ENCODE measurements at places on chromosomes 3 and 15.

DNA sequence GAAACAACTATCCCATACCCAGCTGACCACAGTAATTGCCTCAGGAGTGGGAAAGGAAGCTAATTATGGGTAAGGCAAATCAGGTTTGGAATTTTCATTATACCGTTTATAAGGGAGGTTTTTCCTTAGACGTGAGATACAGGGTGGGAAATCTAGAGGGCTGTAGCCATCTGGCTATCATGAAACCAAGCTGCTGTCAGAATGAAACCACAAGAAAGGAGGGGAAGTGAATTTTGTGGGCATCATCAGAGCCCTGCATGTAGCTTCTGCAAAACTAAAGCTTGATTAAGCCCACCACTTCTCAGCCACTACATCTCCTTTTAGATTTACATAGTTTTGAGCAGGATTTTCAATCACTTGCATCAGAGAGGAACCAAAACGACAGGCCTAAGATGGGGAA is 893.5 kb downstream of the TUSC7 start:
- DNase-seq = no peak

DNA sequence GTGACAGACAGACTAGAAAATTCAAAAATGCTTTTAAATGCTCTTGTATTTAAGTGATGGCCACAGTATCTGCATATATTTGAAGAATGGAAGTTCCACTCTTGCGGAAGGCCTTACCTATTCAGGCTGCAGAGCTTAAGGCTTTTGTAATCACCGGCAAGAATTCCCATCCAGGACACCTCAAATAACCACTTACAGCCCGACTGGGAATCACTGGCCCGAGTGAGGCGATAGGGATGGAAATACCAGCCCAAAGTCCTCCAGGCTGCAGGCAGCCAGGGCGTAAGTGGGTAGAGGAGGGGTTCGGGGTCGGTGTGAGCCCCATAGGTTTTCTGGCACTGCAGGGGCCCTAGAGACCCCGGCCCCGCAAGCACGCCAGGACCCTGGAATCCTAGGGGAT is 9.5 kb downstream of the CMTM7 start:
- DNase-seq = peak; percentile 17

DNA sequence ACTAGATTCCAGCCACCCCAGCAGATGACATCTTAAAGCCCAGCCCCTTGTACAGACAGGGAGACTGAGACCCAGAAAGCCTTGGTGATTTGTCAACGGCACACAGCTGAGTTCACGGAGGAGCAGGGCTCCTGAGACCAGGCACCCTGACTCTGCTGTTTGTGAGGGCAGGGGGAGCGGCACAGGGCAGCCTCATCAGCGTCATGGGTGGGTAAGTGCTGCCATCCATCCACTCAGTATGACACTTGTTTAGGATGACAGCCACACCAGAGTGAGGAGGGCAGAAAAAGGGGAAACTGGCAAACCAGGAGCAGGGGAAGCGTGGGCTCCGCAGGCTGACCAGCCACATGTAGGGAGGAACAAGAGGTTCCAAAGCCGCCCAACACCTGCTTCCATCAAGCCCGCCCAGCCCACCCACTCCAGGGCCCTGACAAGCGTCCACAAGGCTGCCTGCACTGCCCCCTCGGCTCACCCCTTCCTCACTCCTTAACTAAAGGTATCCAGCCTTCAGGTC is 19.9 kb downstream of the RBPMS2 start:
- DNase-seq = no peak

GRCh38 chr3:53078656-53079055 is 32.8 kb upstream of the SFMBT1 start:
- DNase-seq = no peak

DNA sequence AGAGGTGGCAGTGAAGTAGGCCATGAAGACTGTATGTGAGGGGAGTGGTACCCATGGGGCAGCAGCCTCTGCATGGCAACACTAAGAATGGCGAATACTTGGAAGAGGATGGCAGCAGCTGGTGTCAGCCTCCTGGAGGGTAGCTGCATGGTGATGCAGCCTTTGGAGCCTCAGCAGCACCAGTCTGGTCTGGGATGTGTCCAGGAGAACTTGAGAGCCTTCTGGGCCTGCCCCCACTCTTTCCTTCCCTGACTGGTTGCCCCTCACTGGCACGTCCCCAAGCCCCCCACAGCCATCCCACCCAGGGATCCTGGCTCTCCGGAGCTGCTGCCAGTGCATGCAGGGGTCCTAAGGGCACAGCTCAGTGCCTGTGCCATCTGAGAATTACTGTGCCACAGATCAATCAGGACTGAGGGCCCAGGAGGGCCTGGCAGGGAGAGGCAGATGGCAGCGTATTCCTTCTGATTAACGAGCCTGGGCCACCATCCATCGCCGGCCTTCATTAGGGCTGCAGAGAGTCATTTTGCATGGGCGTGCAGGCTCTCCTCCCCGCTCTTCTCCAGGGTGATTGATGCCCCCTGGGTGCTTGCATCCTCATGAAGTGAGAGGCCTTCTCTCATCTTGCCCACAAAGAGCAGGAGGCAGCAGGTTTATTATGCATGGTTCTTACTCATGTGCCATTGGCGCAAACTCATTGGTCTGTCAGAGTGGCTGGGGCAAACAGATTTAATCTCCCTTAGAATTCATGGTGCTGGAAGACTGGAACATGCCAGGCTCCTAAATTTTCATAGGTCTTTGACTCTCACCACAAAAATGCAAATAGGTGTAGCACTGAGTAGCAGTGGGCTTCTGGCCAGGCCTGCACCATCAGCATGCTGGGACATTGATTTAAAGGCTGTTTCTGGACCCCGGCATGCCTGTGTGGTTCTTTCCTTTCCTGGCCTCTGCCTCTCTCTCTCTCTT is 116.8 kb downstream of the EPHB1 start:
- no peak for DNase-seq

GRCh38 chr3:41328926-41329325 is 129.6 kb downstream of the CTNNB1 start:
- DNase-seq = no peak

DNA sequence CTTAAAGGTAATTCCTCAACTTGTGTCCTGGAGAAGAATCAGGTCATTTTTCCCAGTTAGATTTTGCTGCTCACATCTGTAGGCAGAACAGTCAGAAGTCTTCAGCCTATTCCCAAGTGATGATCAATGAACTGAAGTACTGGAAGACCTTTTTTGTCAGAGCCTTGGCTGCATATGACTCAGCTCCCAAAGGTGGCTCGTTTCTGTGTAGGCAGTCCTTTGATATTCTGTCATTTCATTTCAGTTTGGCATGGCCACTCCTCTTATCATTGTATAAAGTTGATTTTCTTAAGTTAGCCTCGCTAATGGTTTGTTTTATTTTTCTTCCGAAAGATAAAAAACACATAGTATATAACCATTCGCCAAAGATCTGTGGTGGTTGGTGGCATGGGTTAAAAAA is 90.7 kb downstream of the KLHL25 start:
- DNase-seq = no peak
